Stimulated activated CD8-positive, alpha-beta memory T cell treated with anti-CD3 and anti-CD28 coated beads, Interleukin-15, amount 100 ng/mL, for 48 hours (primary cell): ENCODE measurements at places on chromosomes 3 and 15.

DNA sequence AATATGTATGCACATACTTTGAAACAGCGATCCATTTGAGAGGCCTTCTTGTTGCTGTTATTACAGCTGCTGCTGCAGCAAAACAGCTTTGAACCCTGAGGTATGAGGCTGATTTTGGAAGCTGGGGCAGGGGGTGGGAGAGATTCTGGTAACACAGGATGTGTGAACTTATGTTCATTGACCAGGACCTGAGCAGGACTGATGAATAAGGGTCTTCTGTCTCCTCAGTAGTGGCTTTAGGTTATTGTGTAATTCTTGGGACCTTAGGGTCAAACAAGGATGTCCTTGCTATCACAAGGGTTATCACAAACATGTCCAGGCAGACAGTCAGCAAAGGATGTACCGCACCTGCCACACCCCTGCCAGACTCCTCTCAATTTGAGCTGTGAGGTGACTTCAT, 41.6 kb downstream of the CTDSPL start:
- no peak for DNase-seq

GRCh38 chr3:100536093-100536492, 43.7 kb downstream of the TMEM45A start:
- no peak for DNase-seq

DNA sequence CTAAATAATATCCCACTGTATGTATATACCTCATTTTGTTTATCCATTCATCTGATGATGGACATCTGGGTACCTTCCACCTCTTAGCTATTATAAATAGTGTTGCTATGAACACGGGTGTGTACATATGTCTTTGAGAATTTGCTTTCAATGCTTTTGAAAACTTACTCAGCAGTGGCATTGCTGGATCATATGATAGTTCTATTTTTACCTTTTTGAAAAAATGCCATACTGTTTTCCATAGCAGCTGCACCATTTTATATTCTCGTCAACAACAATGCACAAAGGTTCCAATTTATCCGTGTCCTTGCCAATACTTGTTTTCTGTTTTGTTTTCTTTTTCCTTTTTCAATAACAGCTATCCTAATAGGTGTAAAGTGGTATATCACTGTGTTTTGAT, 77.1 kb downstream of the PEAK1 start:
- DNase-seq, result no peak

DNA sequence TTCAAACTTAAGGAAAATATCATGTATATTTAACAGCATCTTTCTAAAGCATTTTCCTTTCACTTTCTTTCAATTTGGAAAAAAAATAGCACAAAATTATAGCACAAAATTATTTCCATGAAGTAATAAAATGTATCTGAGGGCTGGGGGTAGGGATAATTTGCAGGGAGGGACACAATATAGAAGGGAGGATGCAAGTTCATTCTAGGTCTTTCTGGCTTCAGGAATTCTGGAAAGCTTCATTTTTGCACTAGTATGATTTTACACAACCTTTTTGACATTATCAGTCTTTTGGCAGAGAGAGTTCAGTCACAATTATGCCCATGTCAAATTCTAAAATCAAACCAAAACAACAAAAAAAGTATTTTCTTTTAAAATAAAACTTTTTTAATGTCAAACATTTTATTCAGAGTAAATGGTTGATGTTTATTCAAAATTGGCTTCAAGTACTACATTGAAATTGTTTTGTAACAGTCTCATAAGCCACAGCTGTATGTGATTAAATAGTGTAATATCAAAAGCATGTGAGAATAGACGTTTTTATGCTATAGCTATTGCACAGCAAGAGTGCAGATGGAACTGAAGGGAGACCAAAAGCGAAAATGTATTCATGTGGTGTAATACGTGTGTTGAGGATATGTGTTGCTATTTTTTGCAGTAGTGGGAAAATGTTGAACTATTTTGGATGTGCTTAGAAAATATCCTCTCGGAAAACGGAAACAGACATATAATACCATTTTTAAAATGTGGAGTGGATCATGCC, 5.8 kb downstream of the RBMS3 start:
- no peak for DNase-seq

DNA sequence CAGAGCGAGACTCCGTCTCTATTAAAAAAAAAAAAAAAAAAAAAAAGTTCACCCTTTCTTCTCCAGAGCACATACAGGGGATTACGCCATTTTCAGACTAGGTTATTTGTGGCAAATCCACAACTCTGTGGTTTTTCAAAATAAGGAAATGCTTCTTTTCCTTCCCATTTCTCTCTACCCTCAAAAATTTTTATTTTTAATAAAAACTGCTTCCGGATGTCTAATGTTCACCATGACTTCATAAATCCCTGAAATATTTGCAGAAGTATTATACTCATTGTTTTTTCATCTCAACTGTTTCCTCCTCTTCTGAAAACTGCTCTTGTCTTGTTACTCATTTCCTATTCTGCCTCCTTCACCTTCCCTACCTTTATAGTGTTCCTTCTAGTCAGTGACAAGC, 45.0 kb upstream of the SLC12A8 start:
- DNase-seq, result no peak

GRCh38 chr3:122493296-122493695, 21.4 kb downstream of the KPNA1 start:
- DNase-seq, result no peak

- no peak for DNase-seq
These were observed 30.3 kb upstream of the HHATL start for GRCh38 chr3:42732829-42733459.

GRCh38 chr3:124663690-124664089, 66.6 kb upstream of the UMPS start:
- DNase-seq, result no peak

DNA sequence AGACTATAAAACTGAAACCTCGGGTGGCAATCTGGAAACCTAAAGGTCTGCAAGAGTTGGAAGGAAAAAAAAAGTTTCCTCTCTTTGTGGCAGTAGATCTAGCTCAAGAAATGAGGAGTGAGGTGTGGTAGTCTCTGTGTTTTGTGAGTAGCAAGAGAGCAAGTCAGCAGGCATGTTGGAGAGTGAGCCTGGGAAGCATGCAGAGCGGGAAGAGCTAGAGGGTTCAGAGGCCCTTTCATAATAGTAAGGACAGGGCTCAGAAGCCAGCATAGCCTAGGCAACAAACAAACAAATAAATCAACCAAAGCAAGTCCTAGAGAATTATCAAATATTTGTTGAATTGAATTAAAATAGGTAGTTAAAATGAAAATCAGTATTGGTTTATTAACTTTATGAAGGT, 189.7 kb upstream of the CBLB start:
- no peak for DNase-seq

DNA sequence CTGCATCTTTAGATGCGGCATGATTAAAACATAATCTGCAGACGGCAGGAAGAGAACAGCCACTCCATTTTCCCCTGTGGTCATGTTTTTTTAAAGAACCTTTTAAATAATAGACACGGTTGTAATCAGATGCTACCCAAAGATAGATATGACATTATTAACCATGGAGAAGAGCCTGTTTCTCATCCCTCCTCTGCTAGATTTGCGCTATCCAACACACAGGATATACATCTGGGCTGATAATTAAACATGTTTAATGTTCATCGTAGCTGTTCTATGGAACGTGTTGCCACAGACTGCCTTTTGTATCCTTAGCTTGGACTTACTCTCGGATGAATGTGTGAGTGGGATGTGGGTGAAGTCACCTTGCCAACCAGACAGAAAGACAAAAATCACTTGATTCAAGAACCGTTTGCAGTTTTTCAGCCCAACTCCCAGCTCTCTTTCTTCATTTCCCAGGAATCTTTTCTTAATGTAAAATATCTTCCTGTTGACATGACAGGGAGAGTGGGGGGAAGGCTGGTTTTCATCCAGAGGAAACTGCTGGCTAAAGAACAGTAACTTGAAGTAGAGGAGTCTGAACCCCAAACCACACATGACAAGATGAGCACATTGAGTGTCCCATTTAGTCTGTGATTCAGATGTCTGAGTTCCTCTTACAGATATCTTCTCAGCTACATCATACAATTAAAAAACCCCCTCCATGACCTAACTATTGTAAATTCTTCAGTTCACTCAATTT, 118.6 kb upstream of the PRICKLE2 start:
- no peak for DNase-seq

DNA sequence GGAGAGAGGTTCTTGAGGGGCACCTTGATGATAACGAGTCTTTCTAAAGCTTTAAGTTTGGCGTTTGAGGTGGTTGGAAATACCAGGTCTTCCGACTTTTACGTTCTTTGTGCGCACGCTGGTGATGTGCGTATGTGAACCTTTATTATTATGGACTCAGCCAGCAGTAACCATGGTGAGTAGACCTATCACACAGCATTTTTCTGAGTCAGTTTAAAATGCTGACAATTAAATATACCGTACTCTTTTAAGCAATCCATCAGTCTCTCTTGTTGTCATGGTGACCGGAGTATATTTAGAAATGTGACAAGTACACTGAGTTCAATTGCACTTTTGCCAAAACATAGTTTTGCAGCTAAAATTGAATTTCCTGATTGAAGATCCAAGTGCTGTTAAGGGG, 172.2 kb downstream of the LPP start:
- no peak for DNase-seq

GRCh38 chr3:72244396-72244795, 459.4 kb upstream of the PROK2 start:
- DNase-seq, result no peak

DNA sequence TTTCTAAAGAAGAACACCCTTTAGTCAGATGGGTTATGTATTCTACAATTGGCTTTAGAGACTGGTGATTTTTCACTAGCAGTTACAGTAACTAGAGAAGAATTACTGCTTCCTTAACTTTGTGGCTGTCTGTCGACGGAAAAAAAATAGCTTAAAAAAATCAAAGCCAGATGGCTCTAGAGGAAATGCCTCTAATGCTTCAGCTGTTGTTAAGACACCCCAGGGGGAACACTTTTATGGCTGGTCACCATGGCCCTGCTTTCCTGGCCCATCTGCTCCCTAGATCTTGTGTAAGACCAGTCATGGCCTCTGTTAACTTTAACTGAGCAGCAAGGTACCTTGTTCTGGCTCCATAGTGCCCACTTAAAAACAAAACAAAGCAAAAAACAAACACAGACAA, 198.6 kb upstream of the PLSCR5 start:
- DNase-seq, result no peak

DNA sequence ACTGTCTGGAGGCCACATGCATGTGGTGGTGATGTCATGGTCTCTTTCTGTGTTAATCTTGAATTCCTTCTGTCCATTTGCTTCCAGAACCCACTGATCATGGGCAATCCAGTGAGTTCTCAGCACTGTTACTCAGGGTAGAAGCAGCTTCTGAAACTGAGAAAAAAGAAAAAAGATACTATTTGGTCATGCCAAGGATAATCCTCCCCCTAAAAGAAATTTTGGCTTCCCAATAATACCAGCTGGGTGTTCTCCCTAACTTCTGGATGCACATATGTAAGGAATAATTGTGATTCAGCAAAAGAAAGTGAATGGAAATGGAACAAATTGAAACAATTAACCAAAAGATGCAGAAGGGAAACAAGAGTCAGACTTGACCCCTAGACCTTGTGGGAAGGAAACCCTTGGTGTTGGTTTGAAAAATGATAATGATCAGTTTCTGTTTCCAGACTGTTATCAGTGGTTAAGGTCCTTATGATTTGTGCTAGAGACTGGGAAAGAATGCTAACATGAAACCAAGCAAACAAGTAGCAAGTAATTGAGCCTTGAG, 92.3 kb downstream of the RBMS3 start:
- no peak for DNase-seq

GRCh38 chr3:117692416-117692995, 982.9 kb downstream of the TUSC7 start:
- DNase-seq, result no peak
